ENCODE measurements at places on chromosomes 11 and 22. TPM values are rescaled to one million over a fixed set of nuclear protein-coding genes. Genes with fewer than 3 reads are reported as not detected.

JAML gene
- 18.8 TPM for total RNA-seq

SAA4 gene
- total RNA-seq: not detected

DNA sequence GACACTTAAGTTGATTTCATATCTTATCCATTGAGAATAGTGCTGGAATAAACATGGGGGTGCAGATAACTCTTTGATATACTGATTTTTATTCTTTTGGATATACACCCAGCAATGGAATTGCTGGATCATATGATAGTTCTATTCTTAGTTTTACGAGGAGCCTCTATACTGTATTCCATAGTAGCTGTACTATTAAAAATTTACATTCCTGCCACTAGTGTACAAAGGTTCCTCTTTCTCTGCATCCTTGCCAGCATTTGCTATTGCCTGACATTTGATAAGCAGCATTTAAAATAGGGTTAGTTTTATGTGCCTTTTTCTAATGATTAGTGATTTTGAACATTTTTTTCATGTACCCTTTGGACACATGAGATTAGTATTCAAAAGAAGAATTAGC lies 554.2 kb downstream of the JRKL start:
- DNase-seq: no peak

NLRP14 gene
- total RNA-seq: 2.6 TPM

GRCh38 chr11:132334769-132335280 lies 964.4 kb downstream of the NTM start:
- no peak for DNase-seq
